Activated CD4-positive, alpha-beta T cell treated with anti-CD3 and anti-CD28 coated beads, Interleukin-2, Interleukin-4, amounts not matched to agents 100 ng/mL and 50 ng/mL, durations not matched to agents 16 hours and 8 hours (primary cell): ENCODE measurements at places on chromosomes 1 and 21.

DNA sequence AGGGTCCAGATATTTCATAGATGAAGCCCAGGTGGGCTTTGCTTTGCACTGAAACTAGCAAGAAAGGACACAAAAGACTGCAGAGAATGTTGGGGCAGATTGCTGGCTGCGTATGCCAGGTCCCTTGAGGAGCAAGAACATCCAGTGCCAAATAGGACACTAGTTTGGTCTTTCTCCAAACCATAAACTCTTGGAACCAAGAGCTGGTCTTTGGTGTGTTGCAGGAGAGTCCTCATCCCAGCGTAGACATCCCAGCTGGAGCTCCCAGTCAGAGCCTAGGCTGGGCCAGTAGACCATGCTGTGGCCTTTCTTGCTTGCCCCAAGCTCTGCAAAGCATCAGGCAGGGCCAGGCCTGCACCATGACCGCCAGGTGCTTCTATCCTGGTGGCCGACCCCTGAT, 87.5 kb downstream of the ATP5PO start:
- DNase-seq: no peak

DNA sequence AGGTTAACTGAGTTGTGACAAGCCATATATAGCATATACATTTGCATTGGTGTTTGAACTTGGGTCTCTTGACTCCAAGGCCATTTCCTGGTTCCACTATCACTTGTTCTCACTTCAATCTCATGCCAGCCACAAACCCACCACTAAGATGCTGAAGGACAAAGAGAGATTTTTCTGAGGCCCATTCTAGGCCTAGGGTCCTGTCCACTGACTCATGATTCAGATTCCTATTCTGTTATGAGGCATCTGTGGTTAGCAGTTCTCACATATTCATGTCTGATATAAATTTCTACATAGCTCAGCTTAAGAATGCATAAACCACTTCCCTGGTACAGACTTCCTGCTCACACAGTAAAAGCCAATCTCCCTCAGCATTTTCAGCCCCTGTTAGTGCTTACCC, 326.1 kb upstream of the BEND5 start:
- peak; percentile 37 for DNase-seq

- DNase-seq: no peak
Observed at GRCh38 chr1:21935891-21936365, 1.2 kb downstream of the HSPG2 start.

DNA sequence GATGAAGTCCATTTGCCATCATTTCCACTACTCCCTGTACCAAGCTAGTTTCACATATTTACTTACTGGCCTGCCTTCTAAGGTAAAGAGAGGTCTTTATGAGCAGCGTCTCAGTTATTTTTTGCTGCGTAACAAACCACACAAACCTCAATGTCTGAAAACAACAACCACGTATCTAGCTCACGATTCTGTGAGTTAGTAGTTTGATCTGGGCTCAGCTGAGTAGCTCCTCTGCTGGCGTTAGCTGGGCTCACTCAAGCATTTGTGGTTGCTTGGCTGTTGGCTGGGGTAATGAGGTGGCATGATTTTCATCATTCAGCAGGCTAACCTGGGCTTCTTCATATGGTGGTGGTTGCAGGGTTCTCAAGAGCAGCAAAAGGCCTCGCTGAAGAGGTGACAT, 225.4 kb downstream of the FOXD2 start:
- DNase-seq: peak; percentile 29

GRCh38 chr1:5980314-5981008, 11.8 kb downstream of the NPHP4 start:
- no peak for DNase-seq

DNA sequence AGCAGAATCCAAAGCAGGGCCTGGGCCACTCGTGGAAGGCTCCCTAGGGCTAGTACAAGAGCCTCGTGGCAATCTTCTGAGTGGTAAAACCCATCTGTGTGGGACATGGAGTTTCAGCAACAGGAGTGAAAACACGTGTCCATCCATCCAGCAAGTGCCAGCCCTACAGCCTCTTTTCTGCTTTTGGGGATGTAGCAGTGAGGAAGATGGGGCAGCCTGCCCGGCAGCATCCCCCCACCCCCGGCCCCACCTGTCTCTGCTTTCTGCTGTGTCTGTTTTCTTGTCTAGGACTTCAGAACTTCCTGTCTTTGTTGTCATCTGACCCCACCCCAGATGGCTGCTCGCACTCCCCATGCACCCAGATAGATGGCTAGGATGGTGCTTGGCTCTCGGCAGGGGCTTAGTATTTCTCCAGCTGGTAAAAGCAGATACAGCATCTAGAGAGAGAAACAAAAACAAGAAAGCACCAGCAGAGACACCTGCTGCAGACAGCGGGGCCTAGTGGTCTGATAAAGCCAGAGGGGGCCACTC, 1.5 kb downstream of the CPTP start:
- DNase-seq: no peak
